ENCODE measurements at places on chromosomes 7 and 10.

GRCh38 chr10:108852211-108852610 is 1071.1 kb downstream of the XPNPEP1 start:
- no peak for DNase-seq

DNA sequence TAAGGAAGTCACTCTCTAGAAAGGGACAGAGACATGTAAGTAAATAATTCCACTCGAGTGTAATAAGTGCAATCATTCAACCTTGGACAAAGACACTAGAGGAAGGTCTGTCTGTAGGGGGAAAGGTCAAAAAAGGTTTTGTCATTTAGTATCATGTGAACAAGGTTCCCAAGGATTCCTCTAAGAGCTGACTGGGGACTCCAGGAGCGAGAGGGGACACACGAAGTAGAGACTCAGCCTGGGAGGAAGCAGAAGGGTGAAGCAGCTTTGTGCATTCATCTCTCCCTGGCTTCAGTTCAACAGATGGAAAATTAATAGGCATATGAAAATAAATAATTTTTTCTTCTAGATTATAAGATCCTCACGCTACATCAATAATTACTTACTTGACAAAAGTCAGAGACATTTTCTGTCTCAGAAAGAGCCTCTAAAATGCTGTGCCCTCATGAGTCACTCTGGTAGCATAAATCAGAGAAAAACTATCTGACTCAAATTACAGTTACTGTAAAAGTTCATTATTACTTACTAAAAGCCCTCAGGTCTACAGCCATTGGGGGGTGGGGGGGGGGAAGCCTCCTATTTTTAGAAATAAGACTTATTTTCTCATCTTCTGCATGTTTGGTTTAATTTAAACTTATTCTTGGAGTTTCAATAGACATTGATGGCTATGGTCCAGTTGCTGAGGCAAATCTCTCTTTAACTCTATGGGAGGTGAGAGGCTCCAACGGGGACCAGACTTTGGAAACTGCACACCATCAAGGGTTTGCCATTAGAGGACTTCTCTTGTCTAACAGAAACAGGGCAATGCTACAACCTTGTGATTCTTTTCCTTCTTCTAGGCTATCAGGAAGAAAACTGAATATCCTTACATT is 275.1 kb upstream of the KLF14 start:
- DNase-seq: peak; percentile 66

DNA sequence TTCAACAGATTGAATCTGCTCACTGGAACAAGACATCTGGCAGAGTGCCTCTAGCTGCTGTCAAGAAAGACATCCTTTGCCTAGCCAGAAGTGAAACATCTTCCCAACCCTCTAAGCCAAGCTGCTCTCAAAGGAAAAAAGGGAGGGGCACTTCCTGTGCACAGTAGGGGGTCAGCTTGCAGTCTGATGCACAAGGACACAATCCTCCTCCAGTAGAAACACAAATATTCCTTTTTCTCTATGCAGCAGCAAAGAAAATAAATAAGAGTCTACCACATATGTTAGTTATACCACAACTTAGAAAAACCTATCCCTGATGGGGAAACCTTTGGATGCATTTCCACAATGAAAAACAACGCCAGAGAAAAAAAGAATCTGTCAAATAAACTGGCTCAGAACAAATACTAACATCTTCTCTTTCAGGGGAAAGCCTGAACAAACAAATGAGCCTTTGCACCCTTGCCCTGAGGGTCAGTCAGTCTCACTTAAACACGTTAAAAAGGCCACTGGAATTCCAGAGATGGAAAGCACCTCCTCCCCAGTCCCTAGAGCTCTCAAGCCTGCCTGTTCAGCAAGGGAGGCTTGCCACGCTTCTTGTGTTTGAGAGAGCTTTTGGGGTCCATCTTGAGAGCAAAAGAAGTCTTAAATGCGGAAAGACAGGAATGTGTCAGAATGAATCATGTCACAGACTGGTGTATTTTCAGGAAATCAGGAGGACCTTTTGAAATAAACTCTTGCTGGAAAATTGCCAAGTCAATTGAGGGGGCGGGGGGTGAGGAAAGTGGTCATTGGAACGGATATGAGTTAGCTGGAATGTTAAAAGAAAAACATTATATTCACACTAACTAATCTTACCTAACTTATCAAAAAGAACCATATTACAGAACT is 7.5 kb downstream of the LAMB1 start:
- peak; percentile 81 for DNase-seq

GRCh38 chr10:118742782-118743181 is 12.0 kb downstream of the CACUL1 start:
- DNase-seq: no peak

GRCh38 chr7:35314354-35314753 is 60.5 kb upstream of the TBX20 start:
- no peak for DNase-seq

DNA sequence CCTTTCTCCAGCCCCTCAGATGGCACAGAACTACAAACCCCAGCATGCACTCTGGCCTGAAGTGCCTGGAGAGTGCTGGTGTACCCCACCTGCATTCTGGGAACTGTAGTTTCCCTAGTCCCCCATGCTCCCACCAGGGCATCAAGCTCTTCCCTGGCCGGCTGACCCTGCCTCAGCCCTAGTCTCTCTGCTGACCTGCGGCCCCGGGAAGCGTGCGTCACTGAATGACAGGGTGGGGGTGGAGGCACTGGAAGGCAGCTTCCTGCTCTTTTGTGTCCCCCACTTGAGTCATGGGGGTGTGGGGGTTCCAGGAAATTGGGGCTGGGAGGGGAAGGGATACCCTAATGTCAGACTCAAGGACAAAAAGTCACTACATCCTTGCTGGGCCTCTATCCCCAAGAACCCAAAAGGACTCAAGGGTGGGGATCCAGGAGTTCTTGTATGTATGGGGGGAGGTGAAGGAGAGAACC is 2.1 kb downstream of the NOS3 start:
- no peak for DNase-seq

- peak; percentile 3 for DNase-seq
Measured at GRCh38 chr7:20444030-20444800, 113.5 kb downstream of the ITGB8 start.
